Naive thymus-derived CD4-positive, alpha-beta T cell (primary cell): ENCODE measurements at places on chromosomes 5 and 9.

- DNase-seq, result no peak
Measured at GRCh38 chr9:126306071-126306647, 20.5 kb upstream of the MVB12B start.

DNA sequence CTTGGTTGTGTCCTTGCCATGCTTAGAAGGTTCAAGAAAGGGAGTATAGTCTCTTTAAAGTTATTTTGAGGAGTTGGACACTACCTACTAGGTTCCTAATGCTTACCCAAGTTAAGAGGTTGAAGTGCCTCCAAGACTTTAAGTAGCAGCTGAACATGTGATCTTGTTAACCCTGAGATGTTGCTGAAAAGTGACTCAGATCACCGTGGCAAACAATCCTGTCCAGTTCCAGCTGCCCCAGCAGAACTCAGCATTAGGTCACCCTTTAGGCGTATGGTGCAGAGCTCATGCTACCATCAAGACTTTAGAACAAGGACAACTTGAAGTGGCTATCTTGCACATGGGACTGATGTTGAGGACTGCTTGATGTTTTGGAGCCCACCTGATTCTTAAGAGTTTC, 22.5 kb downstream of the ZNF462 start:
- no peak for DNase-seq

- DNase-seq, result no peak
Measured at GRCh38 chr5:38556088-38556598, 303 bp downstream of the LIFR start.

- no peak for DNase-seq
Measured at GRCh38 chr9:136930014-136930413, 14.5 kb downstream of the FBXW5 start.

- DNase-seq, result no peak
Measured at GRCh38 chr5:5644249-5644648, 221.8 kb downstream of the ICE1 start.

GRCh38 chr9:82606492-82607382, 456.2 kb downstream of the RASEF start:
- no peak for DNase-seq

DNA sequence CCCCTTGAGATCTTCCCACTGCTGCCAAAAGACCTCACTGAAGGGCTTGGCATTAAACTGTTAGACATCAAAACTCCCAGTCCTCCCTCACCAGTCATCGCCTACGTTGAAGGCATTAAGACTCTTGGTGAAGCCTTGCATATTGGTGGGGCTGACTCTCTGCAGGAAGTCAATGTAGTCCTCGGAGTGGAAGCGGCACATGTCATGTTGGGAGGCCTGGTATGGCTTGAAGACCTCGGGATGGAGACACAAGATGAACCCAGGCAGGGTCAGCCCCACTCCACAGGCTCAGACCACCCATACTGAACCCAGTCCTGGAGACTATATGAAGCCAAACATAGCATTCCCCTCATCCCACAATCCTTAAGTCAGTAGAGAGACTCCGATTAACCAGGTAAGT, 1.9 kb downstream of the HDAC3 start:
- DNase-seq, result no peak

GRCh38 chr5:138024117-138024516, 8.8 kb downstream of the FAM13B start:
- no peak for DNase-seq

- DNase-seq, result no peak
Measured at GRCh38 chr5:89444088-89444487, 561.1 kb upstream of the MEF2C start.

DNA sequence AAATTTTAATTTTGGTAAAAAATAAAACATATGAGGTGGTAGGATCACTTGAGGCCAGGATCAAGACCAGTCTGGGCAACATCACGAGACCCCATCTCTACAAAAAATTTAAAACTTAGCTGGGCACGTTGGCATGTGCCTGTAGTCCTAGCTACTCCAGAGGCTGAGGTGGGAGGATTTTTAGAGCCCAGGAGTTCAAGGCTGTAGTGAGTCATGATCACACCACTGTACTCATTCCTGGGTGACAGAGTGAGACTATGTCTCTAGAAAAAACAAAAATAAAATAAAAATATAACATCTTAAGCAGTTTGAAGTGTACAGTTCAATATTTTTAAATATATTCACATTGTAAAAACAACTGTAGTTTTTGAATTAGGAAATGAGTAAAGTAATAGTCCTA, 108.3 kb downstream of the SMIM15 start:
- no peak for DNase-seq

GRCh38 chr5:175219366-175219765, 224.6 kb downstream of the DRD1 start:
- DNase-seq, result no peak

GRCh38 chr5:176773408-176774035, 36.8 kb upstream of the UNC5A start:
- peak; percentile 4 for DNase-seq

DNA sequence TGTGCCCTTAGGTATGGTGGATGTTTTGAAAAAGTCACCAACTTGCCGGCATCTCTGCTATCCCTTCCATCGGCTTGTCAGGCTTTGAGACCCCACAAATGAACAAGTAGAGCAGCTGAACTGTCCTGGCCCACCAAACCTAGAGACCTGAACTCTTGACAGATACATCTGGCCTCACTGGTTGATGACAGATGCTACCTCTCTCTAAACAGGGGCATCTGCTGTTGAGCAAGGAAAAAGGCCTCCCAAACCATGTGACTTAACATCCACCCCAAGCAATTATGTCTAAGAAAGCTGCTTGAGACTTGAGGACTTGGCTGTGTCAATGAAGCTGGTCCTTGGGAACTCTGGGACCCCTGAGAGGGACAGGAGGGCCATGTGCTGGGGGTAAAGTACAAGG, 2.3 kb downstream of the CCNI2 start:
- no peak for DNase-seq

GRCh38 chr5:109452661-109453060, 42.9 kb upstream of the PJA2 start:
- no peak for DNase-seq

DNA sequence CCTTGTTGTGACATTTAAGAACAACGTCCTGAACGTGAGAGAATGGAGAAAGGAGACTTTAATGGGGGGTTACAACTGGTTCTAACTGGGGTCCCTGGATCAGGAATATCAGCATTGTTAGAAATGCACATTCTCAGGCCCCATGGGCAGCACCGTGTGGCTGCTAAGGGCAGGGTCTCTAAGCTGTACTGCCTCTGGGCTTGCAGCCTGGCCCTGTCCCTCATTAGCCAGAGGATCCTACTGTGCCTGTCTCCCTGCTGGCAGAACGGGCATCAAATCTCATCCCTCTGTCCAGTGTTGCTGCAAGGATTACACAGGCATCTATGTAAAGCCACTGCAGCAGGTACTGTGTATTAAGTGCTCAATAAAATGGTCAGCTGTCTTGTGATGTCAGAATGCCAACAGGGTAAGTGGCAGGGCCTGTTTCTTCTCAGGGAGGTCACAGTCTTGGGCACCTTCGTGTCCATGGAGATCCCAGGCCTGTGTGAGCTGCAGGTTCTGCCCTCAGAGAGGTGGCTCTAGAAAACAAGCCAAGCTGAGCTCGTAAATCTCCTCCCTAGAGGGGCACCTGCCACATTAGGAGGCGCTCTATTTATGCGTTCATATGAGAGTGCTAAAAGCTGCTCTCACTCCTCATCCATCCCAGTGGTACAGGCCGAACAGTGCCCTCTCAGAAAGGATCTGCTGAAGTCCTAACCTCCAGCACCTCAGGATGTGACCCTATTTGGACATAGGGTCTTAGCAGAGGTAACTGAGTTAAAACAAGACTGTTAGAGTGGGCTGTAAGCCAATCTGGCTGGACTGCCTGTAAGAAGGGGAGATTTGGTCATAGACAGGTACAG, 210.5 kb downstream of the GADD45G start:
- DNase-seq, result no peak

DNA sequence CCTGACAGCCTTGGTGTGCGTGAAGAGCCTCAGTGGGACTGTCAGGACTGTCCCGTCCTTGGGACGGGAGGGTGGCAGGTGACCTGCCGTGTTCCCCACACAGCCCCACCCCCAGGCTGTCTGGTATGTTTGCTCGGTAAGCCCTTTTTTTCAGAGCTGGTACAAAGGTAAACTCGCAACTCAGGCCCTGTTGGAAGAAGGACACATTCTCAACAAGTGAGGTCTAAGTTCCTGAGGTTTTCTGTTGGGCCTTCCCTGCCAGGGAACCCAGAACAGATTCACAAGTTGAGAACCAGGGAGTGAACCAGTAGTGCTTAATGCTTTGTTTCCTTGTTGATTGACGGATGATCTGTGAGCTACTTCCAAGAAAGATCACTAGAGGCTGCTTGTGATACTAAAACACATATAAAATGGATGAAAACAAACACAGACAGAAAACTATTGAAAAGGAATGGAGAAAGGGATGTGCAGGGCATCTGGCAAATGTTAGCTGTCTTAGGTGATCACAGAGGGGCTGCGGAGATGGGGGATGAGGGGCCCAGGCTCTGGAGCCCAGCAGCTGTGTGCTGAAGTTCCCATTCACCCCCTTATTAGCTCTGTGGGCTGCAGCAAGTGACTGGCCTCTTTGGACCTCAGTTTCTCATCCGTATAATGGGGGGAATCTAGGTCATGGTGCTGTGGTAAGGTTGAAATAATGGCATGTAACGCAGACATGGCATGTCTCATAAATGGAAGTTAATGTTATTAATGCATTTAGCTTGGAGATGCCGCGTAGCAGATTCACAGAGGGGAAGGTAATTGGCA, 2.7 kb downstream of the NDST1 start:
- no peak for DNase-seq

DNA sequence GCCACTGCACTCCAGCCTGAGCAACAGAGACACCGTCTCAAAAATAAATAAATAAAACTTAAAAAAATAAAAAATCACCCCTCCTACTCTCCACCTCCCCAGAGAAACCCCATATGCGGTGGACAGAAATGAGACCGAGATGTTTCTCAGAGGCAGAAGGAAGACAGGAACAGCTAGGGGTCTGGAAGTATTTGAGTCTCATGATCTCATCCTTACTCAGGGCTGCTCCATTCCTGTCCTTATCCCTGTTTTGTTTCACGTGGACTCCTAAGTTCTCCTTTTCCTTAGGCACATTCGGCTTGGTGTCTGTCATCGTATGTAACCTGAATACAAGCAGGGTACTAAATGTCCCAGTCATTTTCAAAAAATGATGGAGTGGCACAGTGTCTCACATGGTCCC, 76.1 kb downstream of the C9orf50 start:
- DNase-seq, result no peak

- peak; percentile 31 for DNase-seq
Measured at GRCh38 chr5:108727651-108728565, 19.8 kb upstream of the FER start.

GRCh38 chr5:140109018-140109758, 4.7 kb upstream of the PURA start:
- no peak for DNase-seq

- no peak for DNase-seq
Measured at GRCh38 chr5:179747811-179748210, 15.2 kb downstream of the MAML1 start.

DNA sequence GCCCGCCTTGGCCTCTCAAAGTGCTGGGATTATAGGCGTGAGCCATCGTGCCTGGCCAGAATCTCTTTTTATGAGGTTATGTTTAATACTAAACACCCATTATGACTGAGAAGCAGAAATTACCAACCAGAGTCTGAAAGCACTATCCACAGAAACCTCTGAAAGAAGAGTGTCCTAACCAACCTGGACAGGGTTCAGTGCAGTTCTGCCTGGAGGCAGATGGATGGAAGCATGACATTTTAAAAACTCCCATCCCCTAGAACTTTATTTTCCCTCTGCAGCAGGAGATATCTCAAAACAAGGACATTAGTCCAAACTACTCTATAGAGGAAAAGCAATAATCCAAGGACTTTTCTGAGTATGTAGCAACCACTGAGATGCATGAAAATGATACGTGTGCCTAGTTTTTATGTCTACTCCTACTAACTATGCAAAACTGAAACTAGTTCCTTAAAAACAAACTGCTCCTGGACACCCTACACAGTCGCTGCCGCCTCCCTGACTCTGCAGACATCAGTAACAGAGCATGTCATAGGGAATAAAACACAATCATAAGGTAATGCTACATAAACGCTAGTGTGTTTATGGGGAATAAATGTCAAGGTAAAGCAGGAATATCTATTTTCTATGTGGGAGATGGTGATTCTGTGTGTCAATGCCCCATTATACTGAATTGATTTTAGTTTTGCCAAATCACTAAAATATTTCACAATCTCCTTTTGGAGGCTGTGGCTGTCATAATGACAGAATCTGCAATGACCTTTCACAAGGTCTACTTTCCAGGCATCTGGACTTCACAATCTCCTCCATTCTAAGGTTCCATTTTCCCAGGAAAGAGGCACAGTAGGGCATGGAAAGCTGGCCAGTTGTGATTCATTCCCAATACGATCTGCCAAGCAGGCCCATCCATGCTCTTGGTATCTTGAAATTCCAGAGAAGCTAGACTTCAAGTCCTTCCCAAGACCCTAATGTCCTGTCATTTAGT, 122.8 kb downstream of the SIL1 start:
- DNase-seq, result no peak

DNA sequence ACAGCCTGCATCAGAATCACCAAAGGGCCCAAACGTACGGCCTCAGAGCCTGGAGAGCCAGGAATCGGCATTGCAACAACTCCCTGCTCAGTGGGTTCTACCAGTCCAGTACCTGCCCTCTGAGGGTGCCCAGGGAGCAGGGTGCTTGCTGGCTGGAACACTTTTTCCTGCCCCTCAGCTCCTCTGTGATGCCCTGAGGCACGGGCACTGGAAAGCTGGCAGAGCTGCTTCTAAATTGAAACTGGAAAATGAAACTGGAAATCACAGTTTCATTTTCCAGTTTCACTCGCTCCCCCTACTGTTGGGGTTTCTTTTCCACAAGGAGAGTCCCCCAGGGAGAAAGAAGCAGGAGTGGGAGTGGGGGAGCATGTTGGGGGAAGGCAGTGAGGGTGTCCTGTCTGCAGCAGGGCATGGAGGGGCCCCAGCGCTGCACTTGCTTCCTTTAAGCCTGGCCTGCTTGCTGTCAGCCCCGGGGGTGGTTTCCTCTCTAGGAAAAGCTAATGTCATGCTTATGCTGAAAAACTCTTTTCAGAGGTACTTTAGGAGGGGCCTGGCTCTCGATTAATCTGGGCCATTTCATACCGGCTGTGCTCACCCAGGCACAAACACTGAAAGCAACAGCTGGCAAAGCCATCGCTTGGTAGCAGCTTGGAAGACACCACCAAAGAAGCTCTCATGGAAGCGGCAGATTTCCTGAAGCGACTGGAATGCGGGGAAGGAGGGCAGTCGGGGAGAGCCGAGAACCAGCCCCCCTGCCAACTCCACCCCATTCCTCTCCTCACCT, 26.2 kb downstream of the IRF1 start:
- no peak for DNase-seq

DNA sequence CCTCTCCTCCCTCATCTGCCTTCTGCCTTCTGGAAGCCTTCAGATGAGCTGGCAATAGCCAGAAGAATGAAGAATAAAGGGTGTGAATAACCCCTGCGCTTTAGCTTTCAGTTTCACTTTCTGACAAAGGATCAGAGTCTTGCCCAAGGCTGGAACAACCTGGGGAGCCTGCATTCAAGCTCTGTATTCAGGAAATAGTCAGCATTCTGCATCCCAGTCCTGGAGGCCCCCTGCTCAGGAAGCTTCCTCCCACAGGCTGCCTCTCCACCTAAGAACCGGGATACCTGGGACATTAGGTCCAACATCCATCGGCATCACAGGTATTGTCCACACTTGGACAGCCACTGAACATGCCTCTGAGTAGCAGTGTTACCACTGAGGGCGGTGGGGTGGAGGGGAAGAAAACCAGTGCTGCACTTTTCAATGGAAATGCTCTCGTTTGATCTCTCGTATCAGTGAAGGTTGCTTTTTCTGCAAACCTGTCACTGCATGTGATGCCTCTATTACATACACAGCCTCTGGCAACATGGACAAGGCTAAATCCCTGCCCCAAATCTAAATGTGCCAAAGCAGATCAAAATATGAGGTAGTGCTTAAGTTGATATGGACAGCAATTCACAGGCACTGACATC, 39.8 kb upstream of the ACO1 start:
- no peak for DNase-seq
